ENCODE measurements at places on chromosomes 5 and 9.

DNA sequence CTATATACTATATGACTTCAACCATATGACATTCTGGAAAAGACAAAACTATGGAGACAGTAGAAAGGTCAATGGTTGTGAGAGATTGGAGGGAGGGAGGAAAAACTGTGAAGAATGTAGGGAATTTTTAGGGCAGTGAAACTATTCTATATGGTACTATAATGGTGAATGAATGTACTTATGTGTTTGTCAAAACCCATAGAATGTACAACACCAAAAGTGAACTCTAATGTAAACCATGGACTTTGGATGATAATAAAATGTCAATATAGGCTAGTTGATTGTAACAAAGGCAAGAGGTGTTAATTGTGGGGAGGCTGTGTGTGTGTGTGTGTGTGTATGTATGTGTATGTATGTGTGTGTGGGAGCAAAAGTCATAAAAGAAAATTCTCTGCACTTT lies 10.8 kb upstream of the STOM start:
- no peak for DNase-seq

DNA sequence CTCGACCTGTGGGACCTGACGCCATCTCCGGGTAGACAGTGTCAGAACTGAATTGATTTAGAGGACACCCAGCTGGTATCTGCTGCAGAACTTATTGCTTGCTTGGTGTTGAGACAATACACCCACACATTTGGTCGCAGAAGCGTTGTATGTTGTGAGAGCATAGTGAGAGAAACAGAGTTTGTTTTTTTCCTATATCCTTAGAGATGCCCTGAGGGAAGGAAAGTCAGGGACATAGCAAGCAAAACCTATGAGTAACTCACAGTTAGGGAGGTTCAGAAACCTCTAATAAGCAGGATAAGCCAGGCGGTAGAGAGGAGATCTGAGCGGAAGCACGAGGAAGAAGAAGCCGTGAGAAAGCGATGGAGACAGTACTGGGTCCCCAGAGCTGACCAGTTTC lies 59.8 kb downstream of the PTCD2 start:
- DNase-seq = no peak

DNA sequence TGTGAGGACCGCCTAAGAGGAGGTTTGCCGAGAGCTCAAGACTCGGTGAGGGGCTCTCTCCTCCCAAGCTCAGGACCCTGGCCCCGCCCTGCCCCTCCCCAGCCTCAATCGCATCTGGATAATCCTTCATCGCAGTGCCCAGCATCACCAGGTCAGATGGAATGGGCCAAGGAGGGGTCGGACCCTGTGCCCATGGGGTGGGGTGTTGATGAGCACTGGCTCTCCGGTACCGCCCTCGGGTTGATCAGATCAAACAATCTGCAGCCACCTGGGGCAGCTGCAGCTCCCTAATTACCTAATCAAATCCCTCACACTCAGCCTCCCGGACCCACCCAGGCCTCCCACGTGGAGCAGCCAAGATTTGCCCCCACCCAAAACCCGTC lies 24.4 kb upstream of the TDRD7 start:
- no peak for DNase-seq

DNA sequence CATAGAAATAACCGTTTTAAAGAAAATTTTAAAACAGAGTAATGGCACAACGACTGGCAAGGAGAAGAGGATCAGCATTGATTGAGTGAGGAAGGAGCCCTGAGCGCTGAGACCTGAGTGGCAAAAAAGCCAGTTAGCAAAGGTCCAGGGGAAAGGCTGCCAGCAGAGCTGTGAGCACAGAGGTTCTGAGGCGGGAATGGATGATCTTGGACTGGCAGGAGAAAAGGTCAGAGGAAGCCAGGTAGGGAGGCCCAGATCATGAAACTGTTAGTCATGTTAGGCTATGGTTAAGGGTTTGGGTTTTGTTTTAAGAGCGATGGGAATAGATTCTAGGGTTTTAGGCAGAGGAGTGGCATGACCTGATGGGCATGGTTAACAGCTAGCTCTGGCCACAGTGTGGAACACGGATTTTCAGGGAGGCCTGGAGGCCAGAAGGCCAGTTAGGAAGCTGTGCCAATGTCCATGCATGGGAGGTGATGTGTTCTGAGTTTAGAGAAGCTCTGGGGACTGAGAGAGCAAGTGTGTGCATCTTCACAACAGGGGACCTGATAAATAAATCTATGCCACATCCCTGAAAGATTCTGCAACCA lies 57.7 kb upstream of the GALNT10 start:
- DNase-seq = no peak

DNA sequence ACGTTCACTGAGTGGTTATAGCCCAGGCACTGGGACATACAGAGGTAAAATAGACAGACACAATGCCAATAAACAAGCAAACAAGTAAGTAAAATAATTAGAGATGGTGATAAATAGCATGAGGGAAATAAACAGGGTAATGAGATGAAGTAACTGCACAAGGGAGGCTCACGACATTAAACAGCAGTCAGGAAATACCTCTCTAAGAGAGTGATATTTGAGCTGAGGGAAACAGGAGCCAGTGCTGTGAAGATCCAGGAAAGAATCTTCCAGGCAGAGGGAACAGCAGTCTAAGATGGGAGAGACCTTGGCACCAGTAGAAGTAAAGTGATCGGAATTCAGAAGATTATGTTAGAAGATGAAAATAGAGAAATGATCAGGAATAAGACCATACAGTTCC lies 279.4 kb downstream of the HINT1 start:
- no peak for DNase-seq

DNA sequence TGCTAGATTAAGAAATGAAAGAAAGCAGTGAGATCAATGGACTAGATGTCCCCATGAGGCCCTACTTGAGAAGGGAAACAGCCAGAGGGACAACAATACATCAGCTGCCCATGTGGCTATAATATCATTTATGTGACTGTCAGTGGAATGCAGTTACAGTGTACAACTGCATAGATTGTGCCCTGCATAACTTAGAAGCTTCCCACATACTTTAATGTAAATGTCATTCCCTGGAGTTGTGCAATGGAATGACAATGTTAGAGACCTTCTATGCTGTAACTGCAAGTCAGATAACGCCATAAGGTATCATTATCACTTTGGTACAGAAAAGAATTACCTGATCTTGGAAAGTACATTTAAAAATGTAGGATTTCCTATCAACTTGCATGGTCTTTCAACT lies 67.4 kb downstream of the FBN2 start:
- no peak for DNase-seq

DNA sequence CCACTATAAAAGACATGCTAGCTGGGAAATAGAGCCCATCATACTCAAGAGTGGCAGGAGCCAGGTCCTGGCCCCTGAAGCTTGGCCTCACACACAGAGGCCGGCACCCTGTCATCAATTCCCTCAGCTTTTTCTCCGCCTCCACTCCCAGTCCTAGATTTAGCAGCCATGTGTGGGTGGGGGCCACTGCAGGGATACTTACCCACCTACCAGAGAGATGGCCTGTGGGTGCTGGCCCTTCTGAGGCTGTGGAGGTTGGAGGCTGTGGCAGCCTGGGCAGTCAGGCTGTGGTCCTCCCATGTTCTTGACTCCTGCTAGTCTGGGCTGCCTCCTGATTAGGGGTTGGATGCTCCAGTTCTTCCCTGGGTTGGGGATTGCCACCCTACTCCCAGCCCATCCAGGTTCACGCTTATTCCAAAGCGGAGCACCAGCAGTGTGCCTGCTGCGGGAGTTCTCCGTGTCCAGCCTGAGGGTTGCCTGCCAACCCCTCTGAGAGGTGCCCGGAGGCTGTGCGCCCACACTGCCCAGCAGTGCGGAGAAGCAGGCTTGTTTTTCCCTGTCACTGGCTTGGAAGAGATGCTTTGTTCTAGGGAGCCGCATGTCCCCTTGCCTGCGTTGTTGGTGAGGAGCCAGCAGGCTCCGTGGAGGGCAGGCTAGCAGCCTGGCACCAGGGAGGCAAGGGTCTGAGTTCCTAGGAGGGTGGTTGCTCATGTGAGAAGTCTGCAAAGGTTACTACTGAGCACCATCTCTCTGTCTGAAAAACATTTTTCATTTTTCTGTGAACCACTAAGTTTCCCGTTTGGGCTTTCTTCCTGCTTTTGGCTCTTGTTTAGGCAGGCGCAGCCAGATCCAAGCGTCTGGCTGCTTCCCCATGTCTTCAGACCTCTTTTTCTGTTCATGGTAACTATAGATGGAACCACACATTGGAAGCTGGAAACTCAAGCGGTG lies 7.5 kb downstream of the SLC22A5 start:
- DNase-seq = no peak

DNA sequence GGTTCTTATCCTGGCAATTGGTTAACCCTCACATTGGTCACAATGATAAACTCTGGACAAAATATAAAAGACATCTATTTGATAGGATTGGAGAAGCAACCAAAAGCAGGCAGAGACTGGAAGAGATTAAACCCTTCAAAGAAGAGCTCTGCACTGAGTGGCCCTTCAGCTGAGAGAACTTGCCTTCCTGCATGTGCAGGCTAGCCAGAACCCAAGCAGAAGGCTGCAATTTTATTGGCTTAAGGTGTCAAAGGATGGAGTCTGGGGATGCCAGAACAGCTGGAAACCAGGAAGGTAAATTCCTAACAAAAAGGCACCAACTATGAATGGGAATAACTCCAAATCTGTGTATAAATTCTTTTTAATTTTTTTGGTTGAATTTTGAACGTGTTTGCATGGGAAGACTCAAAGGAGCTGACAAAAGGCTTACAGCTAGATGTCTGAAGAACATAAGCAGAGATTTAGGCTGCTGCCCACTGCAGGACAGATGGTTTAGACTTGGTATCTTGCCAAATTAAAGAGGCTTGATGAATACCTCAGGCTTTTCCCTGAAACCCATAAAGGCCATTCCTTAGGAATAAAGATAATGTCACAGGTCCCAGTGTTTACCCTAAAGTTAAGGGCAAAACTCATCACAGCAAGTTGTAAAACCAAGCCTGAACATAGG lies 66.3 kb downstream of the NR2F1 start:
- no peak for DNase-seq

- no peak for DNase-seq
Measured at GRCh38 chr9:101995231-101995630, 256.8 kb upstream of the GRIN3A start.

- no peak for DNase-seq
Measured at GRCh38 chr9:73023025-73023541, 70.2 kb upstream of the ALDH1A1 start.

DNA sequence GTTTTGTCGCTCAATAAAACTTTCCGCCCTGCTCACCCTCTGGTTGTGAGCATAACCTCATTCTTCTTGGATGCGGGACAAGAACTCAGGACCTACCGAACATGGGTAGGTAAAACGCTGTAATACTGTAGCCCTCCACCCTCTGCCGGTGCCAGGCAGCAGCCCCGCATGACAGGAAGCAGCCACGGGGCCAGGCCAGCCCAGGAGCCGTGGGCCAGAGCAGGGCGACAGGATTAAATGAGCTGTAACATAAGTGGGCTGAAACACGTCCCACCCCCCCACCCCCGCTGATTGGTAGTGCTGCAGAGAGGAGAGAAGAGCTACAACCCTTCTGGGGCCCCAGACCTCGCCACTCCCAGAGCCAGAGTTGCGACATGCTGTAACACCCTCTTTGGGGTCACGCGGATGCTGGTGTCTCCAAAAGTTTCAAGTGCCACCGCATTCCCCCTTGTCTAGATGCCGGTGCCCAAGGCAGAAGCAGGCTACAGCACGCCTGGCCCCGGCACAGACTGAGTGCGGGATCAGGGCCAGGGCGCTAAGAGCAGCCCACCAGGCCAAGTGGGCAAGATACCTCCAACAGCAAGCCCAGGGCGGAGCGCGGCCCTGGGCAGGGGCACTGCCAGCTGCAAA lies 81.8 kb downstream of the FBXW11 start:
- no peak for DNase-seq

DNA sequence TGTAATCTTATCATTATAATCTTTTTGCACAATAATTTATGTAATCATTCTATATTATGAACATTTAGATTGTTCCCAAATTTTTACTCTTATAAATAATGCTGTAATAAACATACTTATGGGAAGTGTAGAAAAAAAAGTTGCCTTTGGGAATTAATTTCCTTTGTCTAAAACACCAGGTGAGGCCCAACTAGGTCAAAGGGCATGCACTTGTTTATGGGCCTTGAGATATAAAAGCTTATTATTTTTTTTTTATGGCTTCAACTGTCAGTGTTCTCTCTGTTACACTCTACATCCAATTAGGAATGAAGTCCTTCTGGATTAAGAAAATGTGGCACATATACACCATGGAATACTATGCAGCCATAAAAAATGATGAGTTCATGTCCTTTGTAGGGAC lies 6.5 kb upstream of the PRLR start:
- DNase-seq = no peak

DNA sequence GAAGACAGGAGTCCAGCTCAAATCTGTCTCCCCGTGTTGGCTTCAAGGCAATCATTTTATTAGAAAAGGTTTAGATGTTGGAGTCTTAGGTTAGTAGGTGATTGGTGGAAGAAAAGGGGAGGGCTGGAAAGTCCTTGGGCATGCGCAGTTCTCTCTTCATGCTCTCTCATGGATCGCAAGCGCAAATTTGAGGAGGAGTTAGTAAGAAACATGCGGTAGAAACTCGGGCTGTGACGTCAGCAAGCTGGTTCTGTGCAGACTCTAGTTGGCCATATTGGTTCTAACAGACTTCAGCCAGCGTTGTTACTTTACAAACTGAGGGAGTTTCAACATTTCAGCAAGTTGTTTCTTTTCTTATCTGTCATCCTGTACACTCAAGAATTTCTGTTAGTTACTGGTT lies 392.2 kb downstream of the CDK5RAP2 start:
- no peak for DNase-seq

- DNase-seq = no peak
Measured at GRCh38 chr5:32021771-32022170, 152.3 kb downstream of the GOLPH3 start.

- no peak for DNase-seq
Measured at GRCh38 chr9:78040726-78041125, 9.1 kb upstream of the GNAQ start.

- no peak for DNase-seq
Measured at GRCh38 chr5:78232163-78232562, 62.3 kb downstream of the AP3B1 start.

DNA sequence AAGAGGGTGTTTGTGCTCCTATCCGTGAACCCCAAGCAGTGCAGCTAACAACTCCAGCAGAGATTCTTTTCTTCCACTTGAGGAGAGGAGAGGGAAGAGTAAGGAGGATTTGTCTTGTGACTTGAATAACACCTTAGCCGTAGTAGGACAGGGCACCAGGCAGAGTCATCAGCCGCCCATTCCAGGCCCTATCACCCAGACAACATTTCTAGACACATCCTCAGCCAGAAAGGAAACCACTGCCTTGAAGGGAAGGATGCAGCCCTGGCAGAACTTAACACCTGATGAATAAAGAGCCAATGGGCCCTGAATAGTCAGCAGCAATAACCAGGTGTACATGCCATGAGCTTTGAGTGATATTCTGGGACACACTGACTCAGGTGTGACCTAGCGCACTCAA lies 1013.0 kb upstream of the COX7C start:
- DNase-seq = no peak

GRCh38 chr9:93194641-93195040 lies 10.7 kb downstream of the WNK2 start:
- DNase-seq = no peak

GRCh38 chr5:179791881-179792611 lies 1.7 kb upstream of the LTC4S start:
- no peak for DNase-seq

Data from GM06990 (cell line).